HepG2 (cell line): ENCODE measurements at places on chromosomes 1 and 21. TPM values are rescaled to one million over a fixed set of nuclear protein-coding genes. Genes with fewer than 3 reads are reported as not detected.

DNA sequence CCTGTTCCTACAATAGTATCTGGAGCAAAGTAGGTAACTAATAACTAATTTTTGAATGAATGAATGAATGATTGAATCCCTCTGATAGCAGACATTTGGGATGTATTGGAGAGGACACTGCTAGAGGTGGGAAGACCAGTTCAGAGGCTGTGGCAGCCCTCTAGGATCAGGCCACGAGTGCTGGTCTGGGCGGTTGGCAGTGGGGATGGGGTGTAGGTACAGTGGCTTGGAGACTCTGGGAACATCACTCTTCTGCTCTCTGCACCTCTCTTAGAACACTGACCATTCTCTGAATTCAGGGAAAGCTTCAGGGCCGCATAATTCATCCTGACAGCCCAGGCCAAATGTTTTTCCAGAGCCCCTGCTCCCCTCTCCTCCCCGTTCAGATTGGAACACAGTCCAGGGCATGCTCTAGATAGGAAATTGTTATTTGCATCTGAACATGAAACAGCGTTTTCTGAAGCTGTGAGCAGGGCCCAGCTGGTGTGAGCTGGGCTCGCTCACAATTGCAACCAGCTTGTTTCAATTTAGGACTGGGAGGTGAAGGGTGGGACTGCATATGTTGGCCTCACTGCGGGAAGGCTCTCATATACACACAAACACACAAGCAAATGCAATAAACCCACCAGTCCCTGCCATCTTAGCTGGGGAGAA is 253.1 kb upstream of the USP24 start:
- H3K27me3 ChIP-seq = no peaks in the 10 kb centered on the region
- H3K27ac ChIP-seq = no peak overlapping the region
- DNase-seq = no peak
- H3K4me1 ChIP-seq = no peaks in the 10 kb centered on the region
- H3K36me3 ChIP-seq = no peaks in the 10 kb centered on the region

GRCh38 chr1:221040691-221041285 is 161.5 kb downstream of the HLX start:
- no peak overlapping the region for H3K27ac ChIP-seq
- no peak for DNase-seq
- H3K27me3 ChIP-seq = no peaks in the 10 kb centered on the region
- H3K4me1 ChIP-seq = no peaks in the 10 kb centered on the region
- H3K36me3 ChIP-seq = no peaks in the 10 kb centered on the region

DNA sequence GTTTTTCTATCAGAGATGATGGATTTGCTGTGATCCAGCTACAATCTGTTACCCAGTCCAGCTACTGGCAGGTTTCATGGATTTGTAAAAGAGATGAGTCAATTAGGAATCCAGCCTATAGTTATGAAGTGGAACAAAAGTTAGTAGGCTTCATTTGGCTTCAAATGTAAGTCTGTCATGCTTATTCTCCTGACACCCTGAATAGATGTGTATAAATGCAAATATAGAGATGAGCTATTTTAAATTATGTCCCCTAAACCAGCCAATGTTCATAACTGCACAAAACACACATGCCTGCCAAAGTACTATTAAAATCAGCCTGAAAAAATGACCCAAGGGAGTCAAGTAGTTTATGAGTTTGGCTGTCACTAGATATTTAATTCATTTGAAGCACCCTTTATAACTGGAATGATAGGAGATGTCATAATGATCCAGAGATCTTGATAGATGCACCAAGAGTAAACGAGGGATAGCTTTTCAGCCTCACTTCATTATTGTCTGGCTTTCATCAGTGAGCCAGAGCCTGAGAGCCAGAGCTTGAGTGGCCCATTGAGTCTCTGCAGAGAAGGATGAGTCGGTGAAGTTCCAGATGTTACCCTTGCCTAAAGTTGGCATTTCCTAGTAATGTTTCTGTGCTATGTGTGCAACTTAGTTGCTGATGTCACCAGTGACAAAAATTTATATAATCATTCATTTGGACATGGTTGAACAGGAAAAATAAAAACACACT is 11.8 kb upstream of the NTMT2 start:
- no peaks in the 10 kb centered on the region for H3K4me1 ChIP-seq
- H3K4me3 ChIP-seq = no peak overlapping the region
- no peak overlapping the region for H3K27ac ChIP-seq
- H3K36me3 ChIP-seq = no peaks in the 10 kb centered on the region
- no peak for DNase-seq

Gene MEF2D
- total RNA-seq = 1.3 and 1.6 TPM in 2 replicates

Gene RGS8
- not detected in 2 replicates for total RNA-seq

Gene SZRD1
- total RNA-seq = 28.5 and 38.6 TPM in 2 replicates
